ENCODE measurements at places on chromosomes 7 and 10.

- no peak for DNase-seq
Observed at GRCh38 chr10:24307696-24308485, 99.0 kb downstream of the KIAA1217 start.

DNA sequence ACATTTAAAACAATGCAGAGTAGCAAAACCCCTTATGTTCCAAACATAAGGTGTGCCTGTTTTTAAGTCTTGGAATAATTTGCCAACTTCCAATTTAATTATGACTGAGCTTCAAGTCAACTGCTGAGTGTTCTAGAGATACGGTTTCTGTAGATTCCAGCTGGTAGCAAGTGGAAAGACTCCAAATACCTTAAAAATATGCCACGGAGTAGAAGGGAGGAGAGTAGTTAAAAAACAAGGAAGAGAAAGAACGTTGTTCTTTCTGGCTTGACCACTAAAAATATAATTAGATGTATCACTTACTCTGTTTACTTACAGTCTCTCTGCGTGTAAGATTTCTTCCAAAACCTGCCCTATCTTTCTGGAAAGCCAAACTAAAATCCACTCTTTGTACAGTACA is 24.5 kb upstream of the ABLIM1 start:
- no peak for DNase-seq

- DNase-seq: no peak
Observed at GRCh38 chr10:117373823-117374505, 1.3 kb downstream of the PDZD8 start.

DNA sequence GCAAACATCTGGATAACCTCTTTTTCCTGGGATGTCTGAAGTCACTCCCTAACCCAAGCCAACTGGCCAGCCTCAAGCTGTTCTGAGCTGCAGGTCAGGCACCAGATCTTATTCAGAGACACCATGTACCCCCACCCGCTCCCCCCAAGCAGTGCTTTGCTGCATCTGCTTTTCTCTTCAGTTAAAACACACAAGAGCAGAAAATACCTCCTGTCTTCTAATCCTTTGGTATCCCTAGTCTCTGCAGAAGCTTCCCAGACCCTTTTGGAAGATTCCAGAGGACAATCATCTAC is 3.0 kb downstream of the ZNF488 start:
- no peak for DNase-seq

DNA sequence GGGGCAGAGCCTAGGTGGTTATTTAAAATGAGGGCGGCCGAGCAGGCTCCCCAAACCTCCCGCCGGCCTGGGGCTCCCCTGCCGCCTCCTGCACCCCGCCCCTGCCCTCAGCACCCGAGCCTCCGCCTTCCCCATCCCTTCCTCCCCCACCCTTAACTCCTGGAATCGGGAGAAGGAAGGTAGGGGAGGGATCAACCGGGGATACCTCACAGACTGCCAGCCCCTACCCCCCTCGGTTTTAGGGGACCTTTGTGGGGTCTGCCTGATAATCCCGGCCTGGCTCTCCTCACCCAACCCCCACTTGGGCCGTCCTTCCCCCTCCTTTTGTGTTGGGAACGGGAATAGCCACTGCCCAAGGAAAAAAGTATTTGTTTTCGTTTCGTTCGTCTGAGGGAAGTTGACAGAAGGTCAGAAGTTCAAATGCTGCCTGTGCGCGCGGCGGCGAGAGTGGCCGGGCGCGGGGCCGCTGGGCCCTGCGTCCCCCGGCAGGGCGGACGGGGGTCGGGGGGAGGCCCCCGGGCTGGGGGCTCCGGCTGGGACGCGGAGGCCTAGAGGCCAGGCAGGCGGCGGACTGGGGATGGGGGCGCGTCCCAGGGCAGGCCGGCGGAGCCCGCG is 2.8 kb downstream of the SHH start:
- no peak for DNase-seq

DNA sequence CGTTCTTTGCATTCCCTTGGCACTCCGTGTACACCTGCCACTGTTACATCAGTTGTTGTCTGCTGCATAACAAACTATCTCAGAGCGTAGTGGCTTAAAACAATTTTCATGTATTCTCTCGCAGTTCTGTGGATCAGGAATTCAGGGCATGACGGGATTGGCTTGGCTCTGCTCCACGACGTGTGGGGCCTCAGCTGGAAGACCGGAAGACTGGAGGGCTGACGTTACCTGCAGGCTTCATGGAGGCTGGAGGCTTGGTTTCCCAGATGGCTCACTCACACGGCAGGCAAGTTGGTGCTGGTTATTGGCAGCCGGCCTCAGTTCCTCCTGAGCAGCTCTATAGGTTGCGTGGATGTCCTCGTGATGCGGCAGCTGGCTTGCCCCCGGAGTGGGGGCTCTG is 25.5 kb downstream of the NYAP1 start:
- no peak for DNase-seq
